ENCODE measurements at places on chromosomes 7 and 10.

GRCh38 chr10:63267414-63268148, 134.5 kb downstream of the NRBF2 start:
- DNase-seq: peak; percentile 88

DNA sequence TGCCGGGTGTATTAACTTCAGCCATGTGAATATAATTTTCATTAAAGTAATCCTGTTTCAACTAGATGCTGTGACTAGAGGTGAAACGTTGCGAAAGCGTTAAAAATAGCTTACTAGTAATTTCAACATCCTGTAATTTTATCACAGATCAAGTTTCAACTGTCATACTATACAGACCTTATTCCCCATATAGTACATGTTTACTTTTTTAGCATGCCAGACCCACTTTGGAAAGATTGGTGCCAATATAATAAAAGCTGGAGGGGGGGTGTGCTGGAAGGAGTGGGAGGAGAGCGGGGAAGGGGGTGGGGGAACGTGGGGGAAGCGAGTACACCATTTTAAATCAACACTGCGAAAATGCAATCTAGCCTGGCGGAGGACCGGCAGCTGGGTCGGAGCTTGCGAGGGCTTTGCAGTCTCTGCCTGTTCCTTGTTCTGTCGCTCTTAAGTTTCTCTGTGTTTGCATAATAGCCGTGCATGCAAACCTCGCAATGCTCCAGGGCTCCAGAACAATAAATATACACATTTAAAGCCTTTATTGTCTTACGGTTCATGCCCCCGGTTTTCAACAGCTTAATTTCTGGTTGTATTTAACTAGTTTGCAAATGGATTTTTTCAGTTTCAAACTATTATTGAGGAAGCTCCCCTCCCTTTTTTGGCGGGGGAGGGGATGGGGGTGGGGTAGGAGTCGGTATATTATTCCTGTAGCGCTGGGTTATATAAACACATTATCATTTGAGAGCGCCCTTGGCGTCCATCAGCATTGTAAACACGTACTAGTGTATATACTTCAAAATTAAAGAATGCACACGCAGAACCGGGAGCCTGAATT, 1.3 kb upstream of the ARID5B start:
- peak; percentile 93 for DNase-seq

GRCh38 chr7:151490456-151491105, 29.1 kb downstream of the RHEB start:
- no peak for DNase-seq

GRCh38 chr10:71863203-71863602, 12.2 kb upstream of the PSAP start:
- peak; percentile 18 for DNase-seq

GRCh38 chr10:29648114-29648982, 13.6 kb upstream of the SVIL start:
- DNase-seq: peak; percentile 28

DNA sequence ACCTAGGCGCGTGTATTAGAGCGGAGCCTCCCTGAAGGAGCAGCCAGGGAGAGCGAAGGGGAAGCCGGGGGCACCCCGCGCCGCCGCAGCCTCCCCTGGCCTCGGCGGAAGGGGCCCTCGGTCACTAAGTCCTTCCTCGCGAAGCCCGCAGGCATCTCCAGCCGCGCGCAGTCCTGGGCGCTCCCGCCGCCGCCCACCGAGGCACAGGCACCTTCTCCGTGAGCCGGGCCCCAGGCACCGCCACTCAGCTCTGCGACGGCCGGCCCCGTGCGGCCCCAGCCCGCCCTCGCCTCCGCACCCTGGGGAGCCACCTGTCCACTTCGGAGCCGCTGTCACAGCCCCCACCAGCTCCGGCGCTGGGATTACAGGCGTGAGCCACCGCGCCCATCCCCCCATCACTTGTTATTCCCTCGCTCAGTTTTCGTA, 80.8 kb downstream of the ZNF467 start:
- DNase-seq: no peak

DNA sequence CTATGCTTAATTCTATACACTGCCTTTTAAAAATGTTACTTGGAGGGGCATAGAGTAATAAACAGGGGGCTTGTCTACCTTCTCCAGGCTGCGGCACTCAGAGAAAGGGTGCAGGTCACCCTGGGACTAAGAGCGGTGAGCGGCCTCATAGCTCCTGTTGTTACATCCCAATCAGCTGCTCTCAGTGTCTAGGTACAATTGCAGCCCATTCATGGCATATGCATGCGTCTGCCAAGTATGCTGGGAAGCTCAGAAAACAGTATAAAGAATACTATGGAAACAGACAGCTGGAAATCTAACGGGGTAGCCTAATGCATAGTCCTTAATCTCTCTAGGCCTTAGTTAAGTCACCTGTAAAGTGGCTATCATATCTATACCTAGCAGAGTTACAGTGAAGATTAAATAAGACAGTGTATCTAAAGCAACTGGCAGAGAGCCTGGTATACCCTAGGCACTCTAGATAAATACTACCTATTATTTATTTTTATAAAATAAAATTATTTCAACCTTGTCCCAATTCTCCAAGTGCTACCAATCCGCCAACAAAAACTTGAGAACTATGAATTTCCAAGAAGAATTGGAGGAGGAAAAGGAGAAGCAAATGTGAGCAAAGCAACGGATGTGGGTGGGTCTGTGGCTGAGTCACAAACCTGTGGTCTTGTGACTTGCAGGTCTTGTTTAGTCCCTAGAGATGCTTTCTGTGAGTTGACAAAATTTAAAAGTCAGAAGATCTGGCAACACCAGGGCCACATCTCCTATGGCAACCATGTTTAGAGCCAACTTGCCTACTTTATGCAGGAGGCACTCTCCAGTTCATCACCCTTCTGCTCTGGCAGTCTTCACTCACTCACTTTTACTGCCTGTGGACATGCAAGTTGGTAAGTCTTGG, 183.0 kb downstream of the RAPGEF5 start:
- DNase-seq: no peak

GRCh38 chr10:123103944-123104343, 31.8 kb upstream of the HMX3 start:
- DNase-seq: no peak

- DNase-seq: no peak
These were observed 12.0 kb upstream of the AOAH start for GRCh38 chr7:36736090-36736898.

DNA sequence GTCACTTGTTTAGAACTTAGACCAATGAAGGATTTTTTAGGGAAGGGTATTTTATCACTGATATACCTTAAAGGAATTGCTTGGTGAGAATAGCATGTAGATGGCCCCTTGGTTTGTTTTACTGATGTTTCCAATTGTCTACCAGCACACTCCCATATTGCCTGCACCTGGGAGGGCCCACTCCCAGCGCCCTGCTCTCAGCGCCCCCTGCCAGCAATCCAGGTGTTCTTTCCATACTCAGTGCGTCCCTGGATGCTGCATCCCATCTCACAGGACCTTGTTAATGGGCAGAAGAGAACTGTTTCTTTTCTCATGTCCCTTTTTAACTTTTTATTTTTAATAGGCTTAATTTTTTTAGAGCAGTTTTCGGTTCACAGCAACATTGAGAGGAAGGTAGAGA, 24.1 kb upstream of the SFRP5 start:
- no peak for DNase-seq

- peak; percentile 68 for DNase-seq
These were observed 755 bp downstream of the FAM171A1 start for GRCh38 chr10:15370212-15370855.

GRCh38 chr10:84269773-84270172, 24.9 kb downstream of the RGR start:
- DNase-seq: peak; percentile 78

DNA sequence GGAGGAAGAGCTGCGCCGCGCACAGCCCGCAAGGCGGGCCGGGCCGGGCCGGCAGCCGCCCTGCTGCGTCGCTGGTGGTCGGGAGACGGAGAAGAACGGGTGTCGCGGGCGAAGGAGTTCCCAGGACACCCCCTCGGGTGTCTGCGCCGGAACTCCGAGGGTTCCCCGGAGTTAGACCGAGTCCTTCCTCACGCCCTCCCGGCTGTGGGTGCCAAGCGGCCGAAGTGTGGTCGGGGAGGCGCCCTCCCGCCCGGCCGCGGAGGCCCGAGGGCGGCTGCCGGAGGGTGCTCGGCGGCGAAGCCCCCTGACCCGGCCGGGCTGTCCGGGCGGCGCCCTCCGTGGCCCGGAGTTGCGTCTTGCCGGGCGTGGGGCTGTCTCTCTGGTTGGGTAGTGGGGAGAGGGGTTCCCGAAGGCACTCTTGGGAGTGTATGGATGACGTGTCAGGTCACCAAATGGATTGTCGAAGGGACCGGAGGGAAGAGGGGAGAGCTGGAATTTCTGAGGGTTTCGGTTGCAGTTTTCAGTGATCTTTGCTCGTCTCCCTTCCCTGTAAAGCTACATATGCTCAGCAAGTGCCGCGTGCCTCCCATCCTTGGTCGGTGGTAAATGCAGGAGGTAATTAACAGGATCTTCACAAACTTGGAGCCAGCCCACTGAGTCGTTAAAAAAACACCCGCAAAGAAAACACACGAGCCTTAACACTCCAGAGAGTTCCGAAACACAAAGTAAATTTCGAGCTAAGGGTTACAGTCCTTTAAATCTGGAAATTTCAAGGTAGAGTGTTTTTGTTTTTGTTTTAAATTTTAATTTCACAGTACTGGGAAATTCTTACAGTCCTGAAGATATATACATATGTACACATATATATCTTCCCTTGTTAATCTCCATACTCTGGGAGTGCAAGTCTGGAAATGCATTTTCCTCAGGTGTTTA, 871 bp downstream of the ST7 start:
- DNase-seq: peak; percentile 85

DNA sequence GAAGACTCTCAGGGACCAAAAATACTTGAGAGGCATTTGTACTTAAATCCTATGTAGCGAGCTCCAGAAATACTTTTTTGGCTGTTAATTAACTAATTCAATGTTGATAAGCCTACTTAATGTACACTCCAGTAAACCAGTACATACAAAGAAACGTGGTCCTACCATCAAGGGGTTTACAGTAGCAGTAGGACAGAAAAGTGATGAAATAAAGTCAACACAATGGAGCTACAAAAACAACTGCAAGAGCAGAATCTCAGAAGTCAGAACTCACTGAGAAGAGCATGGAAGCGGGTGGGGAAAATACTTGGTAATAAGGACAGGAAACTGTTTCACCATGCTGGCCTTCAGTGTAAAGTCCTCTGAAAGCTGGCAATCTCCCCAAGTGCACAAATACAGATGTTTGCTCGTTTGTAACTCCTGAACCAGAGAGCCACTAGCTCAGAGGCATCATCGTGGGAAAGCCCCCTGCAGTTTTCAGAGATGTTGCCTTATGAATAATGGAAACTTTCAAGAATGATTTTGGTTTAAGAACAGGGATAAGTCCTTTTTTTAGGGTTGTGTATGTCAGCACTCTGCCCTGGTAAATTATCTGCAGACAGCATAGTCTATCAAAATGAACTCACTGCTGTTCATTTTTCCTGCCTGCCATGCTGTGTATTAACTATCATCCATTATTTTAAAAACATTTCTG, 233.2 kb downstream of the SORCS1 start:
- no peak for DNase-seq

DNA sequence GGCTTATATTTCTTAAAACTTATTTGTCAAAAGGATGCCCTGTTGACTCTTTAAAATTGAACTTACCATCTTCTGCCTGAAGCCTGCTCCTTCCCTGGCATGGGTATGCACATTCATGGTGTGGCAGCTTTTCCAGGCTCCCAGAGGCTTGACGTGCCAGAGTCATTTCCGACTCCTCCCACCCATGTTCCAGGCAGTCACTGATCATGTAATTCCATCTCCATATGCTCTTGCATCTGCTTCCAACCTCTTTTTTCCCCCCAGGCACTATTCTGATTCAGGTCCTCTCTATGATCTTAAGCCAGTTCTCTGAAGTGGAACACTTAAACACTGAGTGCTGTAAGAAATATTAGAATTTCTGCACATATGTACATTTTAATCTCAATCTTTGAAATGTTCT, 82.2 kb downstream of the CFAP58 start:
- DNase-seq: peak; percentile 79

GRCh38 chr10:34743814-34744213, 71.3 kb downstream of the PARD3 start:
- no peak for DNase-seq

GRCh38 chr10:126904818-126905701, at the start of gene DOCK1:
Gene DOCK1 (plus strand): TSS chr10:126905428. CDS start chr10:126905518, 90 bp downstream.
- DNase-seq: peak; percentile 91

- DNase-seq: no peak
These were observed 224.4 kb downstream of the NEBL start for GRCh38 chr10:20672741-20673140.

DNA sequence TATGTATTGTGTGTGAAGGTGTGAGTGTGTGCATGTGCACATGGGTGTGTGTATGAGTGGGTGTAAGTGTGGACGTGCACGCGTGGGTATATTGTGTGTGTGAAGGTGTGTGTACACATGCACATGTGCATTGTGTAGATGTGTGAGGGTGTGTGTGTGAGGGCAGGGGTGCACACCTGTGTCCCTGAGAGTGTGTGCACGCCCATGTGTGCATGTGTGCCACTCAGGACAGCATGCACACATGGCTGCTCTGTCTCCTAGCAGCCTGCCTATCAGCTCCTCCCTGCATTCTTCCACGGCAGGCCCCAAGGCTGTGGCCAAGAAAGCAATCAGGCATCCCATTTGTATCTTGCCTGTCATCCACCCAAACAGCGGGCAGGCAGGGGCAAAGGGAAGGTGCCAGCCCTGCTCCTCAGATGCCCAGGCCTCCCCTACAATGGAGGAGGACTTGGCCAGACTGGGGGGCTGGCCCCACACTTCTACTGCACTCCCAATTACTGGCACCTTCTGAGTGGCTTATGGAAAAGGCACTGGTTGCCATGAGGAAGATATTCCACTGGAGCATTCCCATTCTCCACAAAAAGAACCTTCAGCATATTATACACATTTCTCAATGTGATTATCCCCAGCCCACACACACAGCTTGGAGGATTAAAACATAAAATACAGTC, 380.4 kb upstream of the ZMIZ1 start:
- DNase-seq: no peak

DNA sequence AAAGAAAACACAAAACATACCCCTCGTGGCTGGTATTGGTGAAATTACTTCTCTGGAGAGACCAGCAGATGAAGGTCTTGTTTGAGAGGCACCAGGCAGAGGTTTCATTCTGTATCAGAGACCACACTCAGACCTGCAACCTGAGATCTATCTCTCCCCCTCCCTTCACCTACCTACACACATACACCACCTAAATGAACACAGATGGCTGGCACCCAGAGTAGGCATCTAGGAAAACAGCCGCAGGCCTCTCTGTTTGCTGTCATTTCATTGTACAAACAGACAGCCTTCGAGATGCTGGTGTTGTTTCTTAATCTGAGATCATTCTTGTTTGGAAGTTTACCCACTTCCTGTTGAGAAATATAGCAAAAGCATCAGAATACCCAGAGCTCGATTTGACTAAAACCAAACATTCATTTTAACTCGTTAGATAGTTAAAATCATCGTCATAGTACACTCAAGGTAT, 173.9 kb upstream of the SLC25A13 start:
- DNase-seq: peak; percentile 34

All from adipocyte (in vitro differentiated cells).